MCF 10A (cell line): ENCODE measurements at places on chromosomes 3 and 15.
A peak's percentile ranks its signal among the peaks of the same experiment; 100 is the strongest.

- peak; percentile 83 for DNase-seq
Observed at GRCh38 chr15:48352474-48353072, 21.3 kb downstream of the DUT start.

DNA sequence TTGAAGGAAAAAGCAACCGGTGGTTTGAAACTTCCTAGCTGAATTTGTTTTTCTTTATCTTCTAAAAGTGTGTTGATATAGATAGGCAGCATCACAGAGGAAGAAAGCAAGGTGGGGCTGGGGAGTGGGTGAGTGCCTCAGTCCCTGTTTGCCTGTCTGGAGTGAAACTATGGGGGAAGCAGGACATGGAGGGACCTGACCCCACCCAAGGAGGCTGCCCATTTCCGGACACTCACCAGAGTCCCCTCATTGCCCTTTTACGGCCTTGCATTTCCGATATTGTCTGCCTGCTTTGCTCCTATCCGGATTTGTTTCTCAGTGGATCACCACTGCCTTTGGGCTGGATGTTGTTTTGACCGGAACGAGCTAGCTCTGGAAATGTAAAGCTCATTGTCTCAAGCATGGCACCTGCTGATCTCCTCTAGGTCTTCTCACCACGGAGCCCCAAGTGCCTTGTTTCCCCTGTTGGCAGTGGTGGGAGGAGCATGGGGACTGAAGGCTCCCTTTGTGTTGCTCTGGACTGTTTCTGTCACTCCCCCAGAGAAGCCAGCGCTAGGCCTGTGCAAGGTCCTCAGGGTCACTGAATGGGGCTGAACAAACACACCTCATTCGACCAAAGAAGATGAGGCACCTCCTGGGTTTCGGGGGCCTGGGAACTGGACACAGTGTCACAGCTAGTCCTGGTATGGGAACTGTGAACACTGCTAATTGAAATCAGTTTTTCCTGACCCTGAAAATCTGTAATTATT, 7.0 kb downstream of the CLDN11 start:
- DNase-seq = no peak

GRCh38 chr3:44913868-44914468, 39.6 kb downstream of the TGM4 start:
- peak; percentile 84 for DNase-seq

DNA sequence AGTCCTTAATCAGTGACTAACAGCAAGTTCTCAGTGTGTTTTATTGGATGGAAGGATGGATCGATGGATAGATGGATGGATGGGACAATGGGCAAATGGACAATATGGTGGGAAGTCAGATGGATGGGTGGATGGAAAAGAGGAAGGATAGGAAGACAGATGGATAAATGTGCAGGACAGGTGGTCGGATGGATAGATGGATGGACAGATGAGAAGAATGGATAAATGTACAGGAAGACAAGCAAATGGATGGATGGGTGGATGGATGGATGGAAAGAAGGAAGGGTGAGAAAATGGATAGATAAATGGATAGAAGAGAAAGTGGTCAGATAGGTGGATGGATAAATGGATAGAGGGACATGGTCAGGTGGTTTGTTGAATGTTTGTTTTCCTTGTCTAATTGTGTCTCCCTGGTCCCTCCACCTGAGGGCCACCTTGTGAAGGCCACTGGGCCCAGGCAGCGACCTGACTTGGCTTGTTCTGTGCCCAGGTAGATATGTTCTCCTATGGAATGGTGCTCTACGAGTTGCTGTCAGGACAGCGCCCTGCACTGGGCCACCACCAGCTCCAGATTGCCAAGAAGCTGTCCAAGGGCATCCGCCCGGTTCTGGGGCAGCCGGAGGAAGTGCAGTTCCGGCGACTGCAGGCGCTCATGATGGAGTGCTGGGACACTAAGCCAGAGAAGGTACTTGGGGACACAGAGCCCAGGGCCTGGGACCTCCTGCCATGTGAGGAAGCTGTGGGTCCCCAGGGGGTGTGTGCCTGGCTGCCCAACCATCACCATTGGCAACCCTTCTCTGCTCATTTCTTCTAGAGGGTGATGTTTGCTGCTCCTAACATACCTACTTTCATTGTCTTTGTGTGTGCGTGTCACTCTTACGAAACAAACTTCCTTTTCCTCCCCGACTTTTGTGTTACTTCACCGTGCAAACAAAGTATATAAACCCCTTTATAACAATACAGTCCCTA, 137.5 kb downstream of the LRRK1 start:
- DNase-seq = no peak

DNA sequence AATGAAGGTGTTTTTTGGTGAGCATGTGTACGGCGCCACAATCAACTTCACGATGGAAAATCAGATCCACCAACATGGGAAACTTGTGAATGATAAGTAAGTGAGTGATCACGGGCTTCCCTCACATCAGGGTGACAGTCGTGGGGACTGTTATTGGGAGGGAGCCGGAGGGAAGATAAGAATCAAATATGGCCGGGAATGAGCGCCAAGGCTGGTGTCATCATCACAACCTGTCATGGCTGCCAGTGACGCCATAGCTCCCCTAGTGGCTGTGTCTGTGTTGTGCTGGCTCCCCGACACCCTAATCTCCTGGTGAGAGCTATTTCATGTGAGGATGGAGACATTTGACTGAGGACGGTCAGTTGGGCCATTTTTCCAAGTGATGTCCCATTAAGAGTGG, 168.5 kb downstream of the SV2B start:
- no peak for DNase-seq

- DNase-seq = peak; percentile 13
Observed at GRCh38 chr15:56411122-56411749, 46.0 kb downstream of the TEX9 start.

GRCh38 chr15:88865498-88866099, 29.7 kb downstream of the HAPLN3 start:
- DNase-seq = peak; percentile 34

DNA sequence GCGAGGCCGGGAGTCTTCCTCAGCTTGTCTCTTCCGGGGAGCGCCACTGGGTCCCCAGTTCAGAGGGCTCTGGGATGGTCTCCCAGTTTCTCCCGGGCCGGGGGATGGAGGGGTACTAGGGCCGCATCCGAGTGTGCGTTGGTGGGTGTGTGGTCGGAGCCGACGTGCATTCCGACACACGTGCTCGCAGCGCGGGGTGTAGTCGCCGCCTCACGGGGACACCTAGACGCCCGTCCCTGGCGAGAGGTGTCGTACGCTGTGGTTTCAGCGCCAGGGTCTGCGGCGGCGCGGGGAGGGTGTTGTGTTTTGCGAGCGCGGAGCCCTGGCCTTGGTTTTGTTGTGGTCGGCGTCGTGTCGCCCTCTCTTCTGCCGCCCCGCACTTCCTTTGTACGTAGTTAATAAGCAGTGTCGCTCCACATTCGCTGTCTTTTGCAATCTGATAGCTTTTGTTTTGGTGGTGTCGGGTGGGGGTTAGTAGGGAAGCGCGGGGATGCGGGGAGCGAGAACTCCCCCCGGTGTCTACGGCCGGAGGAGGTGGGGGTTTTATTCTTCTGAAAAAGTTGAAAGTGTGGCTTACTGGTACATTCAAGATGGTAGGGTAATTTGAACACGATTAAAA, 2.2 kb downstream of the IGF1R start:
- DNase-seq = no peak

GRCh38 chr15:22871481-22872086, 33.1 kb downstream of the NIPA2 start:
- no peak for DNase-seq

DNA sequence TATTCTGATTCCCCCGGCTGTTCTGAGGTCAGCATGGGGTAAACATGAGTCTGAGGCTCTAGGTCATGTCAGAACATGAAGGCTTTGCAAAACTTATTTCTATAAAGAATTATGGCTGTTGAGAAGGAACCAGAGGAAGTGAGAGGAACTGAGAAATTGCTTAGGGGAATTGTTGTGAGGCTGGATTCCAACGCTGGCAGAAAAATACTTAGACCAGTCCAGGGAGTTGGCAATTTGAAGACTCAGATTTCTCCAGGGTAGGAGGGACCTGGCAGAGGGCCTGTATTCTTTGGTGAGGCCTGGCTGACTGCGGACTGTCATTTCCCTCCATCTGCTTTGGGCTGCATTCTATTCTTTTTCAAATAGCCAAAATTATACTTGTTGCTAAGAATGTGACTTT, 155.5 kb downstream of the PLD1 start:
- peak; percentile 78 for DNase-seq

DNA sequence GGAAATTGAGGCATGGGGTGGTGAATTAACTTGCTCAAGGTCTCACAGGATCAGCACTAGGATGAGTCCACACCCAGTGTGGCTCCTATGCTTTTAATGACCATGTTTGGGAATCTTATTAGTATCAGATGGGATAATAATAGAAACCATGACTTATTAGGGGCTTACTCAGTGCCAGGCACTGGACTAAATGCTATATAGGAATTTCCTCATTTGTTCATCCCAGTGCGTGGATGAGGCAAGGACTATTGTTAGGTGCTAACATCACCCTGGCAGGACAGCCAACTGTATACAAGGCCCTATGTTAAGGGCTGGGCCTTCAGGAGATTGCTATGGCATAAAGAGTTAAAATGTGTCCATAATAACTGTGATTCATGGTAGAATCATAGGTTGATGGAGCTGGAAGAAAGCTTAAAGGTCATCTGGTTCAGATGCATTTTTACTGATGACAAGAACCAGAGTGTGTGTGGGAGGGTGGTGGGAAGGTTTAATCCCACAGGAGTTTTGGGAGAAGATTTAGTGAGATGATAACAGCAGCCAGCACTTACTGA, 4.7 kb upstream of the FEM1B start:
- DNase-seq = peak; percentile 80

GRCh38 chr3:121818578-121818977, 16.3 kb downstream of the IQCB1 start:
- DNase-seq = no peak

- DNase-seq = no peak
Observed at GRCh38 chr15:88021601-88022000, 234.9 kb downstream of the NTRK3 start.

DNA sequence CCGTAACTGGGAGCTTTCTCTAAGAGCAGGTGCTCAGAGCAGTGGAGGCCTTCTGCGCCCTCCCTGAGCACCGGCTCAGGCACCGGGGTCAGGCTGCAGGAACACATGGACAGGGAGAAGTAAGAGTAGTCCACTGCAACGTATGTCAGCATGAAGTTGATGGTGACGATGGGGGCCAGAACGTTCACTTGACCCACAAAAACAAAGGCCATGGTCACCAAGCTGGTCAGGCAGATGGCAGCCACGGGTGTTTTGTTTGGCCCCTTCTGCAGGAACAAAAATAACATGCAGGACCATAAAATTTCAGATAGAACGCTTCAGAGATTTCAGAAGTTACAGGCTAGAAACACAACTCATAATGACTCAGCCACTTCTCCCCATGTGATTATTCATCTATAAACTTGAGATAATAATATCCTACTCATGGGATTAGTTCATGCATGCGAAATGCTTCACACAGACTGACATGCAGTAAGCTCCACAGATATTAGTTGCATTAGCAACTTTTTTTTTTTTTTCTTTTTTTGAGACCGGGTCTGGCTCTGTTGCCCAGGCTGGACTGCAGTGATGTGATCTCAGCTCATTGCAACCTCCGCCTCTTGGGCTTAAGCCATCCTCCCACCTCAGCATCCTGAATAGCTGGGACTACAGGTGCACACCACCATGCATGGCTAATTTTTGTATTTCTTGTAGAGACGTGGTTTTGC, 52.2 kb upstream of the HEG1 start:
- peak; percentile 69 for DNase-seq

GRCh38 chr3:101216710-101217465, 103.5 kb downstream of the IMPG2 start:
- DNase-seq = no peak

- no peak for DNase-seq
Observed at GRCh38 chr3:15325228-15325627, 7.2 kb downstream of the SH3BP5 start.

- DNase-seq = no peak
Observed at GRCh38 chr3:135989242-135989641, 23.7 kb downstream of the PPP2R3A start.

DNA sequence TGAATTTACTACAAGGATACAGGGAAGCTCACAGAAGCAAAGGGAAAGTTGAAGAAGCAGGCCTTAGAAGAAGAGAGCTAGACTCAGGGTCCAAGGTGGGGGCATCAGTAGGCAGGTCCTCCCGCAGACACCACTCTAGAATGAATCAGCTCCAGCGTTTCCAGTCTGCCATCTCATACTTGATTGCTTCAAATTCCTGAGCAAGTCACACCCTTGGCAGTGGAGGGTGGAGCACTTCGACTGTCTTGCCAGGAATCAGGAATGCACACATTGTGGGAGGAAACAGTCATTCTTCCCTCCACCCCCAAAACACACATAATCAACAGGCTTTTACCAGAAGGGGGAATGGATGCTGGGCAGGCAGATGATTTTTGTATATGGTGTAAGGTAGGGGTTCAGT, 78.5 kb downstream of the CHCHD6 start:
- peak; percentile 94 for DNase-seq

DNA sequence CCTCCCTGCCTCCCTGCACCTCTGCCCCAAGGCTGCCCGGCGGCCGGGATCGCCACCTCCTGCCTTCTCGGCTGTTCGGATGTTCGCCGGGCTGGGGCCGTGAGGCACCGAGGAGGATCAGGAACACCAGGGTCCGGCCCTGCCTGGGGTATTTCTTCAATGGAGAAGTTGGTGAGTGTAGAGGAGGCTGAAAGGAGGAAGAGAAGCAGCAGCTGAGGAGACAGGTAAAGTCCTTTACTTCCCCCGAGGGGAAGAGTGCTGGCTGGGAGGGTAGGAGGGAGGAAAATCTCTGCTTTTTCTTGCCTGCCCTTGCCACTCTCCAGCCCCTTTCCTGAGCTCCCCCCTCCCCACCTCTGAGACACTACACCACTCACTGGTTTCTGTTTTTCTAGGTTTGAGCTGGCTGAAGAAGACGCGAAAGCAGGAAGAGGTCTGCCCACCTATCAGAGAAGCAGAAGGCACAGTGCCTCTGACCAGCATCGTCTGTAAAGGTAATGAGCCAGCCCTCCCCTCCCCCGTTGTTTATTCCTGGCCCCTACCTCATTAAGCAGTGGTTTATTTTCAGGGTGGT, 519 bp downstream of the ASB7 start:
- peak; percentile 32 for DNase-seq

DNA sequence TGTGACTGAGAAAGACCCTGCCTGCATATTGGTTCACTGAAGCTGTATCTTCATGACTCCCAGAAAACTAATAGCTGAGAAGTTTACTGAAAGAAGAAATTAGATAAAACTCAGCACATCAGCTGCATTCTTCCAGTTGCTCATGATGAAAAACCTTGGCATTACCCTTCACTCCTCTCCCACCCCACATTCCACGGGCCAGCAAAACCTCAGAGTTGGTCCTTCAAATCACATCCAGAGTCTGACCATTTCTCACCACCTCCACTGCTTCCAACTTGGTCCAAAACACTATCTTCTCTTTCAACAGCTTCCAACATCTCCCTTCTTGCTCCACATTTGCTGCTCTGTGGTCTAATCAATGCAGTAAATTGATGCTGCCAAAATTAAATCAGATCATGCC, 97.1 kb downstream of the CD47 start:
- DNase-seq = no peak

- DNase-seq = no peak
Observed at GRCh38 chr3:52291508-52292181, 4.0 kb downstream of the GLYCTK start.

GRCh38 chr3:113508966-113509365, 6.0 kb downstream of the SPICE1 start:
- no peak for DNase-seq
